ENCODE measurements at places on chromosomes 5 and 9.

DNA sequence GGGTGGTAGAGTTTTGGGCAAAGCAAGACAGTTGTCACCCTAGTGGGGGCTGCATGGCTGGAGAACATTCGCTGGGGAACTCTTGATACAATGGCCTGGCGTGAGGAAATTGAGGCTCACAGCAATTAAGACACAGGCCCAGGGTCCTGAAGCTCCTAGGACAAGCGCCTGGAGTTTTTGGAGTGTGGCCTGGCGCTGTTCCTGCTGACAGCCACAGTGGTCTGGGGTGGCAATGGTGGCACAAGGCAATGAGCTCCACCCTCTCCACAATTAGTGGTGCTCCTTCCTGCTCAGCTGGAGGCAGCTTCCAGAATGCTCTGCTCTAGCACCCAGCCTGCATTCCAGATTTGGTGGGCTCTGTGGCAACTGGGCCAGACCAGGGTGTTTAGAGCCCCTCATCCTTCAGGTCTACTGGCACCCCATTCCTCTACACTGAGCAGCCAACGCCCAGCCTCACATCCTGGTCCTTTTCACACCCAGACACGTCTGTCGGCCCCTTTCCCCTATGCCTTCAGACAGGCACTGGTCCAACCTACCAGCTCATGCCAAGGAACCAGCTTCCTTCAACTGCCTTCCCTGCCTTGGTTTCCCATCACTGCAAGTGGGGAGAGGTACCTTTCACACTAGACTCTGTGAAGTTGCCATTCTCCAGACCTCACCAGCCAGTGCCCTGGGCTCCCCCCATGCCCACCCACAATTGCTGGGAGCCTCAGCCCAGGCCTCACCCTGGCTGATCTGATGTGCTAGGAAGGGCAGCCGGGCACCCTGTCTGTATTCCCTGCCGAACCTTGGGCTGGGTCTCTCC, 138.1 kb upstream of the COL5A1 start:
- DNase-seq = no peak

DNA sequence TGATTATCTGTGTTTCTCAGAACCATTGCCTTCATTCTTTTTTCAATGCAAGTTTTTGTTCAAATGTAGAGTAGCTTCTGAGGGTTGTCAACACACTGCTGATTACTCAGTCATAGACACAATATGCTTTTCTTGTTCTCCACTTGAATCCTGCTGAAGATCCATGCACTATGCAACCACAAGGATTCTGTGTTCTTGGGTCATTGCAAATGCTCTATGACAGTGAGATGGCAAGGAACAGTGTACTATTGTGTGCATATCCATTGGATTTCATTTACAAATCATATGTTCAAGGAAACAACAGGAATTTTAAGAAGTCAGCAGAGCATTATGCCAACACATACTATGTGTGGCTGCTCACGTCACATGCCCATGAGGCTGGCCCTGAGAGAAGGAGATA, 1590.2 kb downstream of the EFNA5 start:
- DNase-seq = no peak

- no peak for DNase-seq
Measured at GRCh38 chr9:79652598-79652997, 80.8 kb downstream of the TLE4 start.

DNA sequence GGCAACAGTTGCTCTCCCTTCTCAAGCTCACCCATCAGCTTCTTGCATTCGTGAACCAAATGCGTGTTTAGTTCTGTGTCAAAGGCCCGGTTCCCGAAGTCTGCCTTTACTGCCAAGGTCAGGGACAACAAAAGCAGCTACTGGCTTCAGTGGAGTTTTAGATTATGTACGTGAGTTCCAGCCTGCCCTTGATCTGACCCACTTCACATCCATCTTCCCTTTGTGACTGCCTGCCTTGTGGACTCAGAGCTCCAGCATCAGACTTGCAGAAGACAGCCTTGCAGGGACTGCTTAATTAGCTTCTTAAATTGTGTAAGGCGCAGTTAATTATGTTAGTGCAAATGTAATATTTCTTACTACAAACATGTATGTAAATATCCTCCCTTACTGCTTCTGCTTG, 774.7 kb upstream of the EDIL3 start:
- no peak for DNase-seq

DNA sequence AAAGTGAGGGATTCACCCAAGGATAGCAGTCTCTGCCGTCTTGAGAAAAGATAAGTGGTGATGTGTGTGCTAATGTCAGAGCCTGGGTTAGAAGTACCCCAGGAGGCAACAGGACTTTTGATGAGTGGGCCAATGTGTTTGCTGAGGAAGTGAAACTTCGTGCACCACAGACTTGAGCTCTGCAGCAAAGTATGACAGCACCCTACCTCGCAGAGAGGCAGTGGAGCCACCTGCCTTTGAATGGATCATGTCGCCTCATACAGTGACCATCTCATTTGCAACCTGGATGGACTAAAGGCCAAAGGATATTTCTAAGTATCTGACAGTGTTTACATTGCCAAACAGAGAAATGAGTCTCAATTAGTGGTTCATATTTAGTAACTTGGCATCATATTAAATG, 593.9 kb upstream of the GRAMD2B start:
- DNase-seq = no peak

- no peak for DNase-seq
Measured at GRCh38 chr5:83422284-83422683, 49.3 kb upstream of the VCAN start.

DNA sequence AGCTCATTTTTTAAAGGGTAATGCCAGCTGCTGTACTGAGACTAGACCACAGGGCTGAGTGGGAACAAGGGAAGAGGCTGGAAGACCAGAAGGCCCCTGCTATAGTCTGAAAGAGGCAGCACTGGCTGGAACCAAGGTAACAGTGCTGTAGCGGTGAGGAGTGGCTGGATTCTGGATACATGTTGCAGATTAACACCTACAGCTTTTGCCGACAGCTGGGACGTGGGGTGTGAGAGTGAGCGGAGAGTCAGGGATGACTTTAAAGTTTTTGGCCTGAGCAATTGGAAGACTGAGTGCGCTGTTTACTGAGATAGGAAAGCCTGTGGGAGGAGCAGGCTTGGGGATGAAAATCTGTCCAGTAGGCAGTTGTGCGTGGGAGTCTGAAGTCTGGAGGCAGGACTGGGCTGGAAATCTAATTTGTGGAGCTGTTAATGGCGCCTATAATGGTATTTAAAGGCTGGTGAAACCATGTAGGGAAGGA, 26.5 kb downstream of the AQP7 start:
- no peak for DNase-seq

- DNase-seq = no peak
Measured at GRCh38 chr9:105647595-105648349, 14.5 kb upstream of the TAL2 start.

DNA sequence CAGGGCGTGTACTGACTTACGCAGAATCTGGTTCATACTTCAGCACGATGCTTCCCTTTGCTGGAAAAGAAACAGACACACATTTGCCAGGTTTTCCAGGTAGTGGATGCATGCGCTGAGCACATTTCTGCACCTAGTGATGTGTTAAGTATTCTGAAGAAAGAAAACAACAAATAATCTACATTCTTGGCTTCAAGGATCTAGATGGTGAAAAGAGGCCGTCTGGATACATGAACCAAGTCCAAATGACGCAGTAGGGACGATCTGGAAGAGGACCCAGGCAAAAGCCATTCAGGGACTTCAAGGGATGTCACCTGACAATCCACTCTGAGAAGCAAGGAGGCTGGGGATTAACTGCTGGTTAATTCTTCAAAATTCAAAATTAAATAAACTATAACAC, 30.4 kb downstream of the NSUN2 start:
- DNase-seq = no peak

GRCh38 chr5:115948091-115948534, 14.2 kb upstream of the LVRN start:
- DNase-seq = no peak

GRCh38 chr5:88799938-88800535, 82.9 kb downstream of the MEF2C start:
- DNase-seq = no peak

GRCh38 chr9:95182854-95183563, 134.5 kb downstream of the FANCC start:
- DNase-seq = no peak

DNA sequence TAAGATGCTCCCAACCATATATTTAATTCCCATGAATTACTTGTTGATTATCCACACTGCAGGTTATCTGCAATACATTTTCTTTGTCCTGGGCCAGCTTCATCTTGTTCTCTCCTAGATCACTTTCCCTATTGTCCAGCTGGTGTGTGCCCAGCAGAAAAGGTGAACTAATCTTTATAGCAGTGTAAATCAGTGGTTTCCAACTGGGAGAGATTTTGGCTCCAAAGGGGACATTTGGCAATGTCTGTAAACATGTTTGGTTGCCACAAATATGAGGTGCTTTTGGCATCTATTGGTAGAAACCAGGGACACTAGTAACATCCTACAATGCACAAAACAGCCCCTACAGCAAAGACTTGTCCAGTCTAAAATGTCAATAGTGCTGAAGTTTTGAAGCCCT, 20.1 kb upstream of the ERBIN start:
- no peak for DNase-seq

- no peak for DNase-seq
Measured at GRCh38 chr9:68437785-68438184, 81.4 kb downstream of the PGM5 start.

- no peak for DNase-seq
Measured at GRCh38 chr5:165622864-165623536, 2117.6 kb downstream of the MAT2B start.
